ENCODE measurements at places on chromosomes 11 and 22. TPM values are rescaled to one million over a fixed set of nuclear protein-coding genes. Genes with fewer than 3 reads are reported as not detected.

The MS4A6E gene
- total RNA-seq: not detected

The PATE2 gene
- not detected for total RNA-seq

The OR5T1 gene
- total RNA-seq: not detected

The SMIM35 gene
- not detected for total RNA-seq

The SLC7A4 gene
- 0.17 TPM for total RNA-seq

The IFITM10 gene
- total RNA-seq: not detected

The KCNK7 gene
- not detected for total RNA-seq

The OR5B3 gene
- total RNA-seq: not detected

The CST6 gene
- total RNA-seq: 0.84 TPM

The C11orf21 gene
- not detected for total RNA-seq

The SCO2 gene
- total RNA-seq: 1.8 TPM

The SF3B2 gene
- total RNA-seq: 221 TPM

The CNGA4 gene
- total RNA-seq: not detected

The POU2F3 gene
- not detected for total RNA-seq

The NUP160 gene
- 12.0 TPM for total RNA-seq

The TNNI2 gene
- total RNA-seq: not detected

The SMTNL1 gene
- not detected for total RNA-seq

The GLYATL1 gene
- 1.3 TPM for total RNA-seq

The C11orf86 gene
- not detected for total RNA-seq

The OSM gene
- total RNA-seq: not detected

The MS4A1 gene
- total RNA-seq: not detected

The APOL2 gene
- 11.9 TPM for total RNA-seq

The MOV10L1 gene
- total RNA-seq: 0.67 TPM

The TSGA10IP gene
- total RNA-seq: under 0.01 TPM

The PACSIN3 gene
- 41.2 TPM for total RNA-seq

The TRPM5 gene
- total RNA-seq: not detected

The SYTL2 gene
- 49.4 TPM for total RNA-seq
